ENCODE measurements at places on chromosomes 3 and 15.

- no peak for DNase-seq
Measured at GRCh38 chr3:57120451-57121174, 44.5 kb downstream of the IL17RD start.

GRCh38 chr15:57237301-57237642 lies 139.0 kb upstream of the CGNL1 start:
- no peak for DNase-seq

DNA sequence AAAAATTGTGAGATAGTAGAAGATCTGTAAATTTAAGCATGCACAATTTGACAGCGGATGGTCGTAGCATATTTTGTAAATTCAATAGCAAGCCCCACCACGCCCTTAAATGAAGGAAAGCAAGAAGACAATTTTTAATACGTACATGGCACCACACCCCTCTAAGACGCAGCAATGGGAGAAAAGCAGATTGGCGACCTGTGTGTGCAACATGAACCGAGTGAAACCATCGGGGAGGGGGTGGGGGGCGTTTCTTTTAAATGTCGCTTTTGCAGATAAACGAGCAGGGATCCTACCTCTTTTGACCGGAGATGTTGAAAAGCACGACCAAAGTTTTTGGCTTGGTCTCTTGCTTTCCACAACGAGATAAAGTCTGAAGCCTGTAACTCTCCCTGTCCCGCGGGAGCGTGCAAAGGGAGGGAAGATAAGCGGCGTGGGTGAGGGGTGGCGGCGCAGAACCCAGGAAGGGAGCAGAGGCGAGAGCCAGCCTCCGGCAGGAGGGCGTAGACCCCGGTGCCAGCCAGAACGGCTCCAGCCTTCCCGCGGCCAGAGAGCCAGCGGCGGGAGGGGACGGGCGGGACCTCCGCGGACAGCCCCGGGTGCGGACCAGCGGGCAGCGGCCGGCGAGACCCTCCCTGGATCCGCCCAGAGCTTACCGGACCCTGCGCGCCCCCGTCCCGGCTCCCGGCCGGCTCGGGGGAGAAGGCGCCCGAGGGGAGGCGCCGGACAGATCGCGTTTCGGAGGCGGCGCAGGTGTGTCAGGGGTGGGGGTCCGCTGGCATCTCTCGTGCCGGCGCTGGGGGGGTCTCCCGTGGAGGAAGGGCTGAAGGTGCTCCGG lies at the start of gene CHL1:
CHL1 (plus strand) TSS at position 453 of the 838 bp plus-strand sequence. CDS start 123,014 bp downstream, outside the sequence.
- no peak for DNase-seq

- DNase-seq = no peak
Measured at GRCh38 chr3:181966393-181966792, 254.7 kb downstream of the SOX2 start.

DNA sequence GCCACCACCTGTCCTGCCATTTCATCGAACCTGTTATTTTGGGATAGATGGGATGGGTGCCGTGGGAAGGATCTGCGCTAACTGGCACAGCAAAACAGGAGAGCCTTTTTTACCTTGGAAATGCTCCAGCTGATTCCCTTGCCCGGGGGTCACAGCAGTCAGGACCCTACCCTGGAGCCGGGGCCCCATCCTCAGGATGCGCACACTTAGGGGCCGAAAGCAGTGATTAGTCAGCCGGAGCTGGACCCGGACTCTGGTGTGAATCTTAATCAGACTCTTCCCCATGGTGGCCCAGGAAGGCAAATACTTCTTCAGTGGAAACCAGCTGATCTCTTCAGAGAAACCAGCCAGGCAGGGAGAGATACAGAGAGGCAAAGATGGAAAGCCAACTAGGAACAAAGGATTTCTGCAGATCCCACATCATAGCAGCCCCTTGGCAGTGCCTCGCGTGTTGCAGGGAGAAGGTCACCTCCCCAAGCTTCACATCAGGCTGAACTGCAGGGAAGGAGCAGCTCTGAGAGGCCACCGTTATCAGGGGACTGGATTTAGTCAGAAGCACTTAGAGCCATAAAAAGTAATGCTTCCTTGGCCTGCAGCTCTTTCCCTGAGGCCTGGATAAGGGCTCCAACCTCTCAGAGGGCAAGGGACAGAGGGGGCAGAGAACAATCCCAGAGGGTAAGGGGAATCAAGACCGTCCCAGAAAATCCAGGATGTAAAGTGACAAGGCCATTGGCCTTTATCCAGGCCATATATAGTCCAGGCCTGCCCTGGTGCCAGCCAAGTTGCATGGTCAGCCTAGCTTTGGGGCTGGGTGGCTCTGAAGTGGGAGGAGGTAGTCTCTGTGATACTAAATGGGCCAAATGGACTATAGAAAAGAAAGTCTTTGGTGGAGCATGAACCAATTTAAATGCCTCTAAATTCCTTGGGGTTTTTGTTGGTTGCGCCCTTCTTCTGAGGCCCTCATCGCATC lies 52.9 kb downstream of the WDR76 start:
- no peak for DNase-seq

- no peak for DNase-seq
Measured at GRCh38 chr15:90165659-90166489, 35.3 kb upstream of the SEMA4B start.

GRCh38 chr15:90033448-90033847 lies 32.3 kb downstream of the ZNF710 start:
- no peak for DNase-seq

DNA sequence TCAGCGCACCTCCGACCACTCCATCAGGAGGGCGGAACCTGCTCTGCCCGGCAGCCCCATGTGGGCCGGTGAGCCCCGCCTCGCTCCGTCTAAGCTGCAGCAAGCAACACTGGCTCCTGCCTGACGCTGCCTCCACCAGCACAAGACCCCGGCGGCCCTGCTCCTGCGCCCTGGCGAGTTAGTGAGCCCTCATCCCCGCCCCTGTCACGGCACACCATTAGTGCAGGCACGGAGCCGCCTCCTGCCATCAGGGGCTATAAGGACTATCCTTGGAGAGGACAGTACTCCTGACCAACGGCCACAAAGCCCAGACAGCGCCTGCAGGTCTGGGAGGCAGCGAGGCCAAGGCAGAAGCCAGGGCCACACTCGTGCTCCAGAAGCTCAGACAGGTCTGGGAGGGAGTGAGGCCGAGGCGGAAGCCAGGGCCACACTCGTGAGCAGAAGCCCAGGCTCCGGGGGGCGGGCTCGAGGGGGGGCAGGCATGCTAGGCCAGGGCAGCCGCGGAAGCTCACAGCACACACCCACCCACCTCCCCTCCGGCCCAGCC lies 39.4 kb downstream of the TNK2 start:
- DNase-seq = no peak

DNA sequence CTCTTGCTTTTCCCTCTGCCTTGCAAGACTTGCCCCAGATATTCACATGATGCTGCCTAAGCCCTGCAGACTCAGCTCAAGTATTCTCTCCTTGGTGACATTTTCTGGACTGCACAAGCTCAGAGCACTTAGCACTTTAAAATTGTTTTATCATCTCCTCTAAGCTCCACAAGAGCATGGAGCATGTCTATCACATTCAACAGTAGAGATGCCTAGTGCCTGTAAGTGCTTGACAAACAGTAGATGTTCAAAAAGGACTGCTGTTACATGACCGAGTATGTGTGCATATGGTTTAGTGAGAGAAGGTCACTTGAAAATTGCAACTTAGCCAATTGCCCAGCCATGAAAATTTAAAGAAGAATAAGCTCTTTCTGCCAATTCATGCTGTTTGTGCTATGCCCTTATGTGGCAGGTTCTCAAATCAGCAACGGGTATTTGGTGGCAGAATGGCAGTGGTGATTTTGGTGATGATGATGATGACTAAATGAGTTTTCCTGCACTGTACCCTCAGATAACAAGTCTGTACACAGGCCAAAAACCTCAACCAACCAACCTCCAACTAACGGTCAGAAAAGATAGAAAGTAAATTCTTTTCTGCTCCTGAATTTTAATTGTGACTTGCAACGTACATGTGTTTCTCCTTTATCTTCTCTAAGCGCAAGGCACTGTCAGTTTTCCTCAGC lies 647.2 kb upstream of the UBE2E2 start:
- no peak for DNase-seq

DNA sequence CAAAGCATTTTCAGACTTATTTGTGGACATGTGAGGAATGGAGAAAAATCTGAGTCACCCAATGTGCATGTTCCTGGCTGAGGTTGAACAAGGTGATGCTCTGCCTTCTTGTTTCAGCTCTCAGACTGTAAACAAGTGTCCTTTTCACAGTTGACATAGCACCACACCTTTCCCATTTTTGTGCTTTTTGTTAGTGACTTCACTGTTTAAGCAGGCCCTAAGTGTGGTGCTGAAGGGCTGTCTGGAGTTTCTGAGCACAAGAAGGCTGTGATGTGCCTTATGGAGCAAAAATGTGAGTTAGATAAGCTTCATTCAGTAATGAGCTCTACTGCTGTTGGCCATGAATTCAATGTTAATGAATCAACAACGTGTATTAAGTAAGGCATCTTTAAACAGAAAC lies 20.4 kb downstream of the ABI3BP start:
- DNase-seq = no peak

GRCh38 chr15:26628071-26628470 lies 144.8 kb downstream of the GABRB3 start:
- no peak for DNase-seq

DNA sequence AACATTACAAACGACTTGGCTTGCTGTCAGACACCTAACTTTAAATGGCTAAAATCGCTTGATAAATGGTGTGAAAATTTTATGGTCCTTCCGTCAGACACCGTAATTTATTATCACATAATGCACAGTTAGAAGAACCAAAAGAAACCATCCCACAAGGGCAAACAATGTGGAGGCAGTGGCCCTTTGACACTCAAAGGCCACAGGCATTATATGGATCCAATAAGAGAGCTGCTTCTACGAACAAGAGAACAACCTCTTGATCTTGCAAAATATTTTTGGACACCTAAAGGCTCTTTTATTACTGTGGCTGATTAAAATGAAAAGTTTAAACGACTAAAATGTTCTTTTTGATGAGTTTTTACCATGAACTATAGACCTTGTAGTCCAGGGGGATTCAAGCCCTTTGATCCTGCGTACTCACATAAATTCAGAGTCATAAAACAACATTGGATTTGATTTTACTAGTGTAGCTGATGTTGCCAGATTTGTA lies 202.8 kb downstream of the FMN1 start:
- no peak for DNase-seq

- DNase-seq = no peak
Measured at GRCh38 chr15:70437089-70437488, 326.3 kb downstream of the UACA start.

DNA sequence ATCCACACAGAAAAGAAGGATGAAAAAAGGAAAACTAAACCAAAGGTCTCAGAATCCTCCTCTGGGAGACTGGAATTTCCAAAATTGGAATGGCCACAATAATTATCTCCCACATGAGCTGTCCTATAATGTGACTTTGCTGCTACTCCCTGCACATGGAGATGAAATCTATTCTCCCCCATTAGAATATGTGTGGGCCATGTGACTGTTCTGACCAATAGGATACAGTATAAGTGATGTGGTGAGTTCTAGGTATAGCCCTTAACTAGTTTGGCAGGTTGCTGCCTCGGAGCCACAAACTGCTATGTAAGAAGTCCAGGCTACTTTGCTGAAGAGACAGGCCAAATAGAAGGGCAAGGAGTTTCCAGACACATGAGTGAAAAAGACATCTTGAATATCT lies 5.2 kb downstream of the TRIM59 start:
- no peak for DNase-seq

DNA sequence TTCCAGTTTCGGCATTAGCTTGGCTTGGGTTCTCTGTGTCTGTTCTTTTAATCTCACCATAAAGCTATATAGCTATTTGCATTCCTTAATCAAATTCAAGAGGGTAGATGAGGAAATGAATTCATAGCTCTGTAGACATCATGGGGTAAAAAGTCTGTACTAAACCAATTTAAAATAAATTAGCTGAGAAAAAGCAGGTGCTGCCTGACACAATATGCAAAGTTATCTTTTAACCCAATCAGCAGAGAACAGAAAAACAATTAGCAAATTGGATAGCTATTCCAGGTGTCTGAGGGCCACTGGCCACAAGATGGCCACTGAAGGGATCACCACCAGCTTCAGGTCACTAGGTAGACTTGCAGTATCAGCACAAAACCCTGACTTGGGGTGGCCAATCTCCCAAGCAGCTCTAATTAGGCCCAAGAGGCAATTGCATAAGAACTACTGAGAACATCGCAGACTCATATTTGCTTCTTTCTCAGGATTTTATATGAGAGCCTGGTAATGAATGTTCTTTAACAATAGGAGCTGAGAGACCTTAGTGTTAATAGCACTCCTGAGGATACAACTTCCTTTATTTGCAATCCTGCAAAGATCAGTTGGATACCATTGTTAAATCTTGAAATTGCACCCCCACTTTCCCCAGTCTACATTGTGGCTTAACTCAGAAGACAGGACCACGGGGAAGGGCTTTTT lies 494.3 kb downstream of the PDCD6IP start:
- DNase-seq = no peak

All from stimulated activated CD4-positive, alpha-beta T cell treated with anti-CD3 and anti-CD28 coated beads, Interleukin-1b, Interleukin-23, amount 100 ng/mL, for 1 hour (primary cell).